Endodermal cell (in vitro differentiated cells): ENCODE measurements at places on chromosomes 4 and X. TPM values are rescaled to one million over a fixed set of nuclear protein-coding genes. Genes with fewer than 3 reads are reported as not detected.

DNA sequence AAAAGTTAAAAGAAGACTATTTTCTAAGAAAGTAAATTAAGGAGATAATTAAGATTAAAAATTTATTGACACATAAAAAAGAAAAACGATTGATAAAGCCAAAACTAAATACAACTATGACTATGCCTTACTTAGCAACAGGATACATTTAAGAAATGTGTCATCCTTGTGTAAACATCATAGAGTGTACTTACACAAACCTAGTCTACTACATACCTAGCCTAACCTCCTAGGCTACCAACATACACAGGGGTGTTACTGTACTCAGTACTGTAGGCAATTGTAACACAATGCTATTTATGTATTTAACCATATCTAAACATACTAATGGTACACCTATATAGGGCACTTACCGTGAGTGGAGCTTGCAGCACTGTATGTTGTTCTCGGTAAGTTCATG, 108.3 kb downstream of the ANXA10 start:
- no peak for DNase-seq

The VCX2 gene
- total RNA-seq = not detected in 2 replicates

The PRRG3 gene
- total RNA-seq = 4.8 and 5.5 TPM in 2 replicates

The TCEAL6 gene
- not detected in 3 replicates for total RNA-seq

The FOXR2 gene
- total RNA-seq = not detected in 2 replicates
